ENCODE measurements at places on chromosomes 11 and 22. TPM values are rescaled to one million over a fixed set of nuclear protein-coding genes. Genes with fewer than 3 reads are reported as not detected.
A peak's percentile ranks its signal among the peaks of the same experiment; 100 is the strongest.

DNA sequence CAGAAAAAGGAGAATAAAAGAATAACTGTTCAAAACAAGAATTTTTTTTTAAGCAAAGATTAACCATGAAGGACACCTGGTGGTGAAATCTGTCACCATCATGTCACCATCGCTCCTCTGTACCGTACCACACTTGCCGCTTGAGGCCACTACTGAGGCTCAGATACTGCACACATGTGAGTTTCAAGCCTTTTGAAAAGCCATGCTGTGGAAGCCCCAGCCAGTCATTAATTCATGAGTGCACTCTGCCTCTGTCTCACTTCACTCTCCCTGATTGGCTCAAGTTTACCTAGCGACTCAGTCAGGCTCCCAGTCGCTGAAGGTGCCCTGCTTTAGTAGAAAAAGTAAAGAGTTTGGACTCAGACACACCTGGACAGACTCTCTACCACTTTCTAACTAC lies 6.6 kb upstream of the MS4A12 start:
- DNase-seq, result no peak

DNA sequence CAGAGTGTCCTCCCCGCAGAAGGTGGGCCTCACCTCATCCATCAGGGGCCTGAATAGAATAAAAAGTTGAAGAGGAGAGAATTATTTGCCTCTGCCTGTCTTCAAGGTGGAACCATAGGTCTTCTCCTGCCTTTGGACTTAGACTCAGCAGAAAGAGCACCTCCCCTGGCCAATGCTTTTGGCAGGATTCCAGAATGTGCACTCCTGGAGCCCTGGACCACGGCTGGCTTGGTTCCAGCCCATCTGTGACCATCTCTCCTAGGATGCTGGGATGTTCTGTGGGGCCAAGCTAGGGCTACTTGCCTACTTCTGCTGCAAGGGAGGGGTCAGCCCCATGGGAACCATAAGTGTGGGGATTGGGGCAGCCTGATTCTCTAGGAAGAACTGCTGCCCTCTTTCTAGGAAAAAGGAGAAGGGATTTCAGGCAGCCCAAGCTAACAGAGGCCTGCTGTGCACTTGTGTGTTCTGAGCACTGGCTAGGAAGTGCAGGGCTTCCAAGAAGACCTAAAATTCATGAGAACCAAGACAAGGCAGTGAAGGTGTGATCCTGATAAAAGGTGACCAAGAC lies 32.2 kb upstream of the SHANK2 start:
- DNase-seq, result no peak

DNA sequence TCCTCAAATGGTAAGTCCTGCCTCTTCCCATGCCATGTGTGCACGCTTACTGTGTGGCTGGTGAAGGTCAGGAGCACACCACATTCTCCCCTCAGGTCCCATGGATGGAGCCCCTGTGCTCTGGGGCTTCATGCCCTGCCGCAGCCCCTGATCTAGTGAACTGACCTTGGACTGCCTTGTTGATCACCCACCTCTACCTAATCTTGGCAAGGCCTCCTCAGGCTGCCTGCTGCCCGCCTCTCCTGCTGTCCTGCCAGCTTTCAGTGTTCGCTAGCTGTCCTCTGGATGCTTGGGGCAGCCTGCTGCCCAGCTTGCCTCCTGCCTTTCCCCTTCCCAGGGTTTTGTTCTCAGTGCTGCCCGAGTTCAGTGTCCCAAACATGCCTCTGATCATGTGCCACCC lies 38.1 kb downstream of the CABIN1 start:
- no peak for DNase-seq

GRCh38 chr11:103961010-103961409 lies 75.4 kb upstream of the DDI1 start:
- DNase-seq, result no peak

DNA sequence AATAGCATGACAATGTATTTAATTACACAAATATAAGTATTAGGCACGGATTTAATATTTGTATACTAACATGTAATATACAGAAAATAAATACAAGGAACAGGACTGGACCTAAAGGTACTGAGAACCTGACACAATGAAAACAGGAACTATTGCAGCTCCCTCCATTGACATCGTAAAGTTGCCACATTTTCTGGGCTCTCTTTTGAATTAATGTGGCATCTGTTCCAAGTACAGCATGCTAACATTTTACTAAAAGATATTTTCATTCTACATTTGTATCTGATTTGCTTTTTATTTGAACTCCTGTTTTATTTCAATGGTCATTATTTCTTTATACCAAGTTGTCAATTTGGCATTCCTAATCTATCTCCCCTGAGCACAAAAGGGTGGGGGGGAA lies 15.3 kb downstream of the PHF21A start:
- DNase-seq, result no peak

DNA sequence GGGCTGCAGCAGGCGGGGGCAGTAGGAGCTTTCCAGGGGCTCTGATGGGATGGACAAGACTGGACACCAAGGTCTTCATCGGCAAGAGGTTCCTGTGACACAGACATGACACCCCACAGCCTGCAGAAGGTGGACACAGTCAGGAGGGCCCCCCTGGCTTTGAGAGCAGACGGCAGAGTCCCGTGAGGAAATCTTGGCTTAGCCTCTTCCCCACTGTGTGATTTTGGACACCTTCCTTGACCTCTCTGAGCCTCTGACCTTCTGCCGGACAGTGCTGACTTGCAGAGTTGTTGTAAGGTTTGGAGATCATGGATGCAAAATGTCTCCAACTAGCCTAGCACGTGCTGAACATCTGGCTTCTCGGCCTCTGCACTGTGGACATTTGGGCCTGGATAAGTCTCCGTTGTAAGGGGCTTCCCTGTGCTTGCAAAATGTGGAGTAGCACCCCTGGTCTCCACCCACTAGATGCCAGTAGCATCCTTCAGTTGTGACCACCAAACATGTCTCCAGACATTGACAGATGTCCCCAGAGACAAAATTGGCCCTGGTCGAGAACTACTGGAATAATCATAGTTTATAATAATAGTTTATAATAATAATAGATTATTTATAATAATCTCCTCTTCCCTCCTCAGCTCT lies 54.6 kb downstream of the MCM5 start:
- no peak for DNase-seq

GRCh38 chr22:26273011-26273675 lies 103.9 kb downstream of the SEZ6L start:
- no peak for DNase-seq

DNA sequence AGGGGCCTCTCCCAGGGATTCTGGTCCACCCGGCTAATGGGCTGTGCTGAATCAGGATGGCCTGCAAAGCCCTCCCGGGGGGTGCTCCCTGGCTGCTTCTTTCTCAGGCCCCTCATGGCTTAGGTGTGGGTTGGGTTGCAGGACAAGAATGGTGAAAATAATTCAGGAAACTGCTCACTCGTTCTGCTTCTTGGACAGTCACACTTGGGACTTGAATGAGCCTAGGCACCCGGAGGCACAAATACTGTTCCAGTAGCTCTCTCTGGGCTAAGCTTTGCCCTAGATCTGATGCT lies 83.2 kb downstream of the TRIM29 start:
- DNase-seq, result no peak

GRCh38 chr11:115391160-115391559 lies 113.1 kb downstream of the CADM1 start:
- no peak for DNase-seq

DNA sequence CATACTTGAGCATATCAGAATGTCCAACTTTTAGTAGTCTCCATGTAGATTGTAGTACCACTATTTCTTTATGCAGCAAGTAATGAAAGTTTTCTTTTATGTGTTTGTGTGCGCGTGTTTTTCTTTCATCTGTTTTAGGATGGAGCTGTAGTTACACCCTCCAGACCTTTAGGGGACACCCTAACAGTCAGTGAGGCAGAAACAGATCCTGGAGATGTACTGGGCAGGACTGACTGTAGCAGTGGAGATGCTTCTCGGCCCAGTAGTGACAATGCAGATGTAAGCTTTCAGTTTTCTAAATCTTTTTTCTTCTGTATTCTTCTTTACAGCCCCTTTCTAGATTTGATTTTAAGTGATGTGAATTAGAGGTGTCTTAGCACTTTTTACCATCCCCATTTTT lies 79.9 kb upstream of the GRIK4 start:
- DNase-seq, result peak; percentile 88

- DNase-seq, result no peak
Measured at GRCh38 chr22:48478124-48478523, 1349.5 kb downstream of the BRD1 start.

- no peak for DNase-seq
Measured at GRCh38 chr11:27864611-27865010, 164.4 kb upstream of the BDNF start.

GRCh38 chr22:37163575-37164504 lies 14.1 kb upstream of the IL2RB start:
- DNase-seq, result no peak

- no peak for DNase-seq
Measured at GRCh38 chr11:117717485-117718314, 79.3 kb downstream of the DSCAML1 start.

GRCh38 chr11:67382276-67383136 lies 9.1 kb upstream of the CLCF1 start:
- DNase-seq, result peak; percentile 62

GRCh38 chr22:17785185-17786184 lies 11.2 kb upstream of the BID start:
- DNase-seq, result peak; percentile 22

DNA sequence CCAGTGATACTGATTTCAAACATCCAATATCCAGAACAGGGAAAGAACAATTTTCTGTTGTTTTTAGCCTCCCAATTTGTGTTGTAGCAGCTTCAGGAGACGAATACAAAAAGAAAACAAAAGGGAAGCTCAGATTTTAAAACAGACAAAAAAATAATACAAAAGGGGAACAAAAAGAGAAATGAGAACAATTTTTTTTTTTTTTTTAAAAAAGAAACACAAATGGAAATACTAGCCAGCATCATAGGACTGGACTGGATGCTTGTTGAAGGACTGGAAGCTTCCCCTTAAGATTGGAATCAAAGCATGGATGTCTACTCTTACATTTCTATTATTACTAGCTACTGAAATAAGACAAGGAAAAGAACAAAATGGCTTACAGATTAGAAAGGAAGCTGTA lies 46.5 kb upstream of the SORL1 start:
- DNase-seq, result no peak

DNA sequence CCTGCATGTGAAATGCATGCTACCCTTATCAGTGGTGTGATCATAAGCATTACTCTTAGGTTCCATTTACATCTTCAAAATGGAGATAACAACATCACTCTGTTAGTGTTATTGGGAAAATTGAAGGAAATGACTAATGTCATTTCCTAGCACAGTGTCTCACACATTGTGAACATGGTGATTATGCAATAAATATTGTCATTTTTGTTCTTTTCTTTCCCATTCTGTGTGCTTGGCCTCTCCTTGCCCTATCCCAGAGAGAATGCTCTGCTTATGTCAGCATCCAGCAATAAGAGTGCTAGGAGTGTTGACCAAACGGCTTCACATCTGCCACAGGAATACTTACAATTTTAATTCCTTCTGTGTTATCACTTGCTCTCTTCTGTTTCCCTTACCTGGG lies 1024.1 kb upstream of the CCDC90B start:
- DNase-seq, result no peak

DNA sequence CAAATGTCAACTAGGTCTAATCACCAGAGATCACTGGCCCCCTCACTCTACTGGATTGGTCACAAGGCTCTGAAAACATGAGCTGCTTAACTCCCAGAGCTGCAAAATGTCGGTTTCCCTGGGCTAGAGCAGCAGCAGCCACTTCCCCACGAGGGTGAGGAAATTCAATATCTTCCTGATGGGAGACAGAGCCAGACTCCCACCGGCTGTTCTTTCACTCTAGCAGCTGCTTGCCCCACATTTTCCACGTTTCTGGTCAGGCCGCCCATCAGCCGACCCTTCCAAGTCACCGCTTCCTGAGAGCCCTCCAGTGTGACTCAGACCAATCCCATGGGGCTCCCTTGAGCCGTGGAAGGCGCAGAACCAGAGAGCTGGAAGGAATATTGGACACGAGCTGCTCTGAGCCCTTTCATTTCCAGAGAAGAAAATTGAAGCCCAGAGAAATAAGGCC lies 227.0 kb downstream of the ADAMTS15 start:
- peak; percentile 37 for DNase-seq

- DNase-seq, result peak; percentile 34
Measured at GRCh38 chr22:22942511-22943329, 55.1 kb downstream of the IGLL5 start.

GRCh38 chr11:596374-596773 lies 19.4 kb downstream of the IRF7 start:
- no peak for DNase-seq

DNA sequence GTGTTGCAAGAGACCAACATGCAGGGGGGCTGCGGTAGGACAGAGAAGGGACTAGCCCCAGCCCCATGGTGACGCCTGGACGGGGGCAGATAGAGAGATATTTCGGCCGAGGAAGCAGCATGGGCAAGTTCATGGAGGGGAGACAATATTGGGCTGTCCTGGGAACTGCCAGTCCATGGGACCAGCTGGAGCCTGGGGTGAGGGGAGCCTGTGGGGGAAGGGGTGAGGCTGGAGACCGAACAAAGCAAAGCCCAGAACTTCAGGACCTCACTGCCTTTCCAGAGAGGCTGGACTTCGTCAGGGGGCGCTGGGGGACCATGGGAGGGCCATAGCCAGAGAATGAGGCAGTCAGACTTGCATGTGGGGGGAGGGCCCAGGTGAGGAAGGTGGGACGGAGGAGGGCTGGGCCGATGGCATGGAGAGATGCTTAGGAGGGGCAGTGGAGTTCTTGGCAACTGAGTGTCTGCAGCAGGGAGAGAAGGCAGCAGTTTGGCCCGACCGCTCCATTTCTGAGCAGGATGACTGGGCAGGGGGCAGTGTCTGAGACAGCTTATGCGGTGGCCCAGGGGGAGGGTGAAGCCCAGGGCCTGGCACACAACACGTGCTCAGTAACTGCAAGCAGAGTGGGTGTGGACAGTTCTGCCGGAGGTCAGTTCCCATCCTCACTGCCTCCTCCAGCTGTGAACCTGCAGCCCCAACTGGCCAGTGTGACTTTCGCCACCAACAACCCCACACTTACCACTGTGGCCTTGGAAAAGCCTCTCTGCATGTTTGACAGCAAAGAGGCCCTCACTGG lies 712 bp downstream of the UPK3A start:
- DNase-seq, result no peak

Gene NNMT
- 907 TPM for total RNA-seq

Gene CHEK1
- total RNA-seq, result 57.5 TPM

Gene RCOR2
- 0.66 TPM for total RNA-seq

Gene IFITM5
- total RNA-seq, result not detected

Gene OR56A1
- total RNA-seq, result not detected

Gene PGGHG
- 2.4 TPM for total RNA-seq

Gene SLC22A12
- not detected for total RNA-seq

Gene MS4A4E
- total RNA-seq, result not detected

Gene SLC17A6
- total RNA-seq, result 0.02 TPM
